ENCODE measurements at places on chromosomes 12 and 14. TPM values are rescaled to one million over a fixed set of nuclear protein-coding genes. Genes with fewer than 3 reads are reported as not detected.

The LRTM2 gene
- total RNA-seq, result not detected

The RNASE3 gene
- not detected for total RNA-seq

DNA sequence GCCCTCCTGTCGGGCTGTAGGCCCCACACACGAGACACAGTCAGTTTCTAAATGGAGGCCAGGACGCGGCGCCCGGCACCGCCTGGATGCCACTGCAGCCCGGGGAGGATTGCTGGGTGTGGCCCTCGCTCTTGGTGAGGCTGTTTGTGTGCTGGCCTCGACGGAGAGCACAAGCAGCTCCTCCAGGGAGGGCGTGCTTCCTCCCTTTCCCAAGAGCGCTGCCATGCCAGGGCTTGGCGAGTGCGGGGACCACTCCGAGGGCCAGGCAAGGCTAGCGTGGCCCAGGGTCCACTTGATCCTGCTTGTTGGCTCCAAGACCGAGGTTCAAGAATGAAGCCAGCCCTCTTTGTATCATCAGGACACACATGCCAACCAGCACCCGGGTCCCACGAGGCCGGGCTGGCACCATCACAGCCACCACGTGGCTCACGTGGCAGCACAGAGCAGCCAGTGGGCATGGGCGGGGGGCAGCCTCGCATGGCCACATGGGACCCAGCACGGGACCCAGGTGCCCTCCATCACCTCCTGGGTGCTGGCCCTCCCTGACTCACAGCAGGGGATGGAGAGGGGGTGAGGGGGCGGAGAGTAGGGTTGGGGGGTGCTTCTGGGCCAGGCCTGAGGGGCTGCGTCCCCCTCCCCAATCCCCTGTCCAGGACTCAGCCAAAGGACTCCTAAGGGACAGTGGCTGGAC is 71.2 kb downstream of the NOC4L start:
- no peak for DNase-seq

- DNase-seq, result peak; percentile 94
Observed at GRCh38 chr12:2613326-2614073, 181.3 kb upstream of the FKBP4 start.

DNA sequence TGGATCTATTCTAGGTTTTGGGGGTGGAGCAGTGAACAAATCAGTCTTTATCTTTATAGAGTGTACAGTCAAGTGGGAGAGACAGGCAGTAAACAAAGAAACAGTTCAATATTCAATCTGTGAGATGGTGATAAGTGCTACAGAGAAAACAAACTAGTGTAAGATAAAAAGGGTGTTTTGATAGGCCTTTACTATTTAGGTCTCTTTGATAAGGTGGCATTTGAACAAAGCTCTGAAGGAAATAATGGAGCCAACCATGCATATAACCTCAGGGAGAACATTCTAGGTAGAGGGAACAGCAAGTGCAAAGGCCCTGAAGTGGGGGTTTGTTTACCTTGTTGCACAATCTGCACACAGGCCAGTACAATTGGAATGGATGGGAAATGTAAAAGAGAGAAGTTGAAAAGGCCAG is 47.3 kb downstream of the PTPN11 start:
- DNase-seq, result no peak

- no peak for DNase-seq
Observed at GRCh38 chr12:128724468-128725046, 99.2 kb downstream of the SLC15A4 start.

GRCh38 chr12:82527165-82527780 is 159.4 kb upstream of the TMTC2 start:
- DNase-seq, result peak; percentile 41

DNA sequence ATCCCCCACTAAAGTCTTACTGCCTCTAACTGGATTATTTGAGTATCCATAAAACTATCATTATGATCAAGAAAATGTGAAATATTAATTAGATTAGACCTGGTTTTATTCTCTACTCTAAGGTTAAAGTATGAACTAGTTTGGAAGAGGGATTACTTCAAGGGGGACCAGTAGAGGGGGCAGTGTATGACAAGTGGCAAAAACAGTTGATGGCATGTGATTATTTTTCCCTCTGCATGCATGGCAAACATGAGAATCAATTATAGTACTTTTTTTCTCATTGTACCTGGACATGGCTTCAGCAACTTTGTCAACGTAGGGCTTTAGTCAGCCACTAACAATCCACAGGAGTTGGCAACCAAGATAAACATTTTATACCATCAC is 145.0 kb upstream of the SLC38A2 start:
- DNase-seq, result no peak

The RPL6 gene
- 1,399 TPM for total RNA-seq

The MARCHF9 gene
- 18.8 TPM for total RNA-seq

The DCN gene
- total RNA-seq, result 0.75 TPM

DNA sequence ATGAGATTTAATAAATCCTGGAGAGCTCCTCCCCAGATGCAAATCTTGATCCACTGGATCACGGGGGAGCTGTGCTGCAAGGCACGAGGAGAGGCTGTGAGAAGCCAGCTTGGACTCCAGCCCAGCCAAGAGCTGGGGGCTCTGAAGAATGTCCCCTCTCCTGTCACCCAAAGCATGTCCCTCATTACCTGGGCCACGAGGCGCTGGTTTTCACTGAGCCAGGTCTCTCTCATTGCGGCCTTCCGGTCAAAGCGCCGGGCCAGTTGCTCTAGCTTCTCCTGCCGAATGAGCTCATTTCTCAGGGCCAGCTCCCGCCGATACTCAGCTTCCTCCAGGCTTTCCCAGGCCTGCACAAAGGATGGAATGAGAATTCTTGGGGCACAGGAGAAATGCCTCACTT is 83.3 kb downstream of the SPTB start:
- no peak for DNase-seq

DNA sequence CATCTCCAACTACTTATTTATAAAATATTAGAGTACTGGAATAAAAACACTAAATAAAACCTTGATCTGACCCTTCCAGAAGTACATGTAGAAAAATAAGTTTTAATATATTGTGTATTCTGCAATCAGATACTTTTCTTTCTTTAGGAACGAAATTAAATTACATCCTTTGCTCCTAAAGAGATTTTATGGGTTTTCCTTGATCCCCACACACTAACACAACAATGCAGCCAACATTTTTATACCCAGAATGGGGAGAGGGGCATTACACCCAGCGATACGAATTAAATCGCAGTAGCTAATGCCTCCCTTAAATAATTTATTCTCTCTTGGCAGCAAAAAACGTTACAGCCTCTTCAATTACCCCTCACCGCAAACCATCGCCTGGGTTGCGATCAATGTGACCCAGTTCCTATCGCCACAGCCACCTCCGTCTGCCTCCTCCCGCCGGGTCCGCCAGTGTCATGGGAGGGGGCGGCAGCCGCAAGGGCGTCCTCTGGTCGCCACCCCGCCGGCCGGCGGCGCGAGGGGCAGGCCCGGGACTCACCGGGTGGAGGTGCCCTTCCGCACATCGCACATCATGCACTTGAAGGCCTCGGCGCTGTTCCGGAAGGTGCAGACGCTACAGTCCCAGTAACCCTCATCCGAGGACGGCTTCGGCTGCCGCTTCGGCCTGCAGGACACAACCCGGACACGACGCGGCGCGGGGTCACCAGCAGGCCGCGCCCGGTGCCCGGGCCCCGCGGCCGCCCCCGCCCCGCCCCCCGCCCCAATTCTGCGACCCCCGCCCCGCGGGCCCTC is 796 bp downstream of the YAF2 start:
- DNase-seq, result peak; percentile 73

DNA sequence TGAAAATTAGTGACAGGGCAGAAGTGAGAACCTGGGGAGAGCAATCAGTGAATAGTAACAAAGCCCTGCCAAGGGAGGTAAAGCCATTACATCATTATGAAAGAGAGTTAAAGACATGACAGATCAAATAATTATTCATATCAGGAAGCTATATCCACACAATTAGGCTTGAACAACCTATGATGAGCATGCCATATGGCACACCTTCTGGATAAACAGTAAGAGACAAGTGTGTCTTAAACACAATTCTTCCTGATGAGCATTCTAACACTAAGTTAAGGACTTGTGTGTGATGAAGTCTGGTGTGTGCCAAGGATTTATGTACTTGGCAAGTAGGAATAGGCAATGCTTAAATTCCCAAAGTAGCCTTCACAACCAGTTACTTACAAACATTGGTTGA is 76.1 kb downstream of the GALNT4 start:
- no peak for DNase-seq

- no peak for DNase-seq
Observed at GRCh38 chr14:26255213-26255612, 342.6 kb downstream of the NOVA1 start.

The ARMH4 gene
- total RNA-seq, result 0.27 TPM

DNA sequence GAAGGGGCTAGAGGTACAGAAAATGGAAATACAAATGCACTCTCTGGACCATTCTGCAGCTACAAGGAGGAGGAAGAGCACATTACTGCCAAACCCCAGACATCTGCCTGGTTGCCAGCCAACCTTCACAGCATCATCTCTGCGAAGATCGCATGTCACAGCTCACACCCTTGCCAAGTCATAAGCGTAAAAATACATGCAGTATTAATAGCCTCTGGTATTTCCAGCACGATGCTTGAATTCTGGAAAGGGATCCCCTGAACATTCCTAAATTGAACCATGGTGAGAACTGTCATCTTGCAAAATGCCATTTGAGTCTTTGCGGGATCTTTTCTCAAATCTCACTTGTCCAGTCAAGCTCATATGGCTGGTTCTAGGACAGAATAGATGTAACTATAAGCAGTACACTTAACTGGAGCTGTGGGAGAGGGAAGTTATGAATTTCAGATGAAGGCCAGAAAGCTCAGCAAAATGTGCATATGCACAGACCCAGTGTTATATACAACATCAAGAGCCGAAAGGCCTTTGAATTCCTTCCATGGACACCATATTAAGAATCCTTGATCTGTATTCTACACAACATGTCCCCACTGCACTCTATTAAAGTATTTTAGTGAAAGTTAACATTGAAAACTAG is 211.6 kb downstream of the DUSP6 start:
- no peak for DNase-seq

The METTL3 gene
- total RNA-seq, result 40.3 TPM

DNA sequence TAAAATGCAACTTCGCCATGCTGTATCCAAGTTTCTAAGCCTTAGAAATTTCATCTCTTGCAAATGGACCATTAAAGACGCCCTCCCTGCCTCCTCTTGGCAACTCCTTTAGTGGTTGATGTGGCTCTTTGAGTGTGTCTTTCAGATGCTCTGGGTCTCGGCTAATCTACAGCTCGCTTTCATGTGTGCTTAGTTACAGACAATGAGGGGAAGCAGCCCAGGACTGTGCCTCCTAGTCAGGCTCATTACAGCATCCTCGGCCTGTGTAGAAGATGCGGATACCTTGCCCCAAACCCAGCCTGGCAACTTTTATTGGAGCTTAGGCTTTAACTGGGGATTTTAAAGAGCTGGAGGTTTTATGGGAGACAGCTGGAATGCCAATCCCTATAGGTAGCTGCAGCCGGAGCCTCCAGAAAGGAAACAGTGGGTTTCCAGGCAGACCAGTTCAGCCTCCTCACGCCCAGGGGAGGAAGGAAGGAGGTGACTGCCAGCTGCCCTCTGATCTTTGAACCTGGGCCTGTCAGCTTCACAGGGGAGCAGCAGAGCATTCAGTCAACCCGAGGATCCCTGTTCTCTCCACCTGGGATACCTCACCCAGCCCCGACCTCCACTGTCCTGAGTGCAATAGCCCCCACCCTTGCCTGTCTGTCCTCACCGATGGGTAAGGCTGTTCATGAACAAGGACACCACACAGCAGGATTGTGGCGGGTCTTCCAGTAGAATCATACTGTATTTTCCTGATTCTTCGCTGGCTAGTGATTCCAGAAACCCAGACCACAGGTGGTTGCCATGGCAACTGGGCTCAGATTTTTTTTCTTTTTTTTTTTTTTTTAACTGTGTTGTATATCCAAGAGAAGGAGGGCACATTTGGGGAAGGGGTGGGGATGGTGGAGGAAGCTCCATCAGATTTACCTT is 638.5 kb downstream of the MED13L start:
- no peak for DNase-seq

DNA sequence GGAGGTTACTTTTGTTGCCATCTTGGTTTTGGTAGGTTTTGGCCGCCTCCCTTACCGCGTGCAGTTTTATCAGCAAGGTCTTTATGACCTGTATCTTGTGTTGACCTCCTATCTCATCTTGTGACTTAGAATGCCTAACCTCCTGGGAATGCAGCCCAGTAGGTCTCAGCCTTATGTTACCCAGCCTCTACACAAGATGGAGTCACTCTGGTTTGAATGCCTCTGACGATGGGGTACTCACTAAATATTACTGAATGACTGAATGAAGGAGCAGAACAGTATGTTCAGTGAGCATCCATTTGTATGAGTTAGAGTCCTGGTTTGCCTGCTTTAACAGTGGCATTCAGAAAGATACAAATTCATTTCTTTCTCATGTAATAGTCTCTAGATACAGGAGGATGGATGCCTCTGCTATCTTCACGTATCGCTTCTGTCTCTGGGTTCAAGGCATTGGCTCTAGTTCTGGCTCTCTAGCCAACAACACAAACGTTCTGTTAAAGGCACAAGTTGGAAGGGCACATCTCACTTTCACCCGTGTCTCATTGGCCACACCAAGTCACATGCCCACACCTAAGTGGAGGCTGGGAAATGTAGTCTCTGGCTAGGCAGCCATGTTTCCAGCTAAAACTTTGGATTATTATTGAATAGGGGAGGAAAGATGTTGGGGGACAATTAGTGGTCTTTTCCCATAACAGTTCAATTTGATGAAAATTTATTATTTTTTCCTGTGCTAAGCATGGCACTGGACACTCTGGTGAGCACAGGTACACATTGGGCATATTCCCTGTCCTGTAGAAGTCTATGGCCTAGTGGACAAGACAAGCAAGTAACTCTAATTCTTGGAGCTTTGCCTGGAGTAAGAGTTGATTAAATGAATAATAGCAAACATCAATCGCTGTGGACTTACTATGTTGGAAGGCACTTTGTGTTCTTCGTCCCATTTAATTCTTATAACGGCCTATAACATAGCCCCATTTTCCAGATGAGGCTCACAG is 75.2 kb upstream of the RPH3A start:
- DNase-seq, result peak; percentile 3

GRCh38 chr14:73428353-73428824 is 30.0 kb downstream of the NUMB start:
- DNase-seq, result no peak

DNA sequence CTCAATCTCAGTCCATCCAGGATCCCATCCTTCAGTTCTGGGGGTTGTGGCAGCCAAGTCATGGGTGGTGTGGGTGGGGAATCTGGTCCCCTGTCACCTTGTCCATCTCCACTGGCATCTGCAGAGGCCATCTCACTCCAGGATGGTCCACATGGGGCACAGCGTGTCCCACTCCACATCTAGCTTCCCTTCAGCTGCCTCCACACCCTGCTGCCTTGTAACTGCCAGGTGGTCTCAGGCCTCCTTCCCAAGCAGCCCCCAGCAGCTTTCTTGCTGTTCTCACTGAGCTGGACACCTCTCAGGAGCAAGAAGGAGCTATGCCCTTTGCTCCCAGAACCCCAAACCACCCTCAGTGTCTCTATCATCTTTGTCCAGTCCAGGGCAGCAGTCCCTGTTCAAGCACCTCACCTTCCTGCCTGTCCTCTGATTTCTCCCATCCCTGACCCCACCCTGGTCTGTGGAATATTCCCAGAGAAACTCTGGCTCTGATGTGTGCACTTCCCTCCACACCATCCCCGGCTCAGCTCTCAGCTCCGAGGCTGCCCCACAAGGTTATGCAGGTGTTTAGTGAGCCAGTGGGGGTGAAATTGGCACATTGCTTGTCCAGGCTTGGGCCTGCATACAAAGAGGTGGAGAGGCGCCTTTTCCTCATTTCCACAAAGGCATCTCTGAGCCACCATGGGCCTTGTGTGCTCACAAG is 13.7 kb upstream of the DYNC1H1 start:
- DNase-seq, result no peak

- DNase-seq, result peak; percentile 61
Observed at GRCh38 chr12:66241061-66242043, 52.3 kb downstream of the IRAK3 start.

GRCh38 chr14:81169711-81170103 is 51.1 kb downstream of the GTF2A1 start:
- DNase-seq, result peak; percentile 11

The DNAH10 gene
- total RNA-seq, result 1.1 TPM

The HOMEZ gene
- 13.0 TPM for total RNA-seq
